Gastroesophageal sphincter (tissue), 4 donors: ENCODE measurements at places on chromosomes 11 and 22.

GRCh38 chr11:90423378-90423777, 200.5 kb upstream of the CHORDC1 start:
- H3K4me1 ChIP-seq: no peaks in the 10 kb centered on the region
- no peaks in the 10 kb centered on the region for H3K27me3 ChIP-seq
- H3K36me3 ChIP-seq: no peaks in the 10 kb centered on the region
- no peak for ATAC-seq
- no peak overlapping the region for H3K27ac ChIP-seq

GRCh38 chr22:41469218-41469851, 418 bp downstream of the ACO2 start:
- no peaks in the 10 kb centered on the region for H3K27me3 ChIP-seq
- peaks cover 2% of the 10 kb centered on the region for H3K4me1 ChIP-seq
- ATAC-seq: no peak

GRCh38 chr11:124376280-124376679, 8.0 kb downstream of the OR8B2 start:
- no peak for ATAC-seq
- no peaks in the 10 kb centered on the region for H3K36me3 ChIP-seq

GRCh38 chr22:26549902-26550497, 37.7 kb upstream of the TFIP11 start:
- no peaks in the 10 kb centered on the region for H3K27me3 ChIP-seq
- ATAC-seq: no peak
- no peak overlapping the region for H3K4me3 ChIP-seq
- no peak overlapping the region for H3K27ac ChIP-seq

DNA sequence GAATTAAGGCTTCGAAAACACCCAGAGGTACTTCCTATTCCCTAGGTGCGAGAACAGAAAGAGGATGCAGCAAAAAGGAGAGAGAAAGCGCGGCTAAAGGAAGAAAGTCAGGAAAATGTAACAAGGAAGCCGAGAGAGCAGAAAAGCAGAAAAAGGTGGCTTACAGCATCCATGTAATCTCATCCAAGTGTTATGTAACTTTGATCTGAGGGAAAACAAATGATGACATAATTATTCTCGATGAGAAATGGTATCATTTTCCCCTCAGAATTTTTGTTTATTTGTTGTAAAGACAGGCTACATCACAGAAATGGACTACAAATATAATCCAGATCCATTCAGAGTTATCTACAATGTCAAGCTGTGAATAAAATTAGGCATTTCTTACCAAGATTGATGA, 69.1 kb upstream of the APOA1 start:
- no peak overlapping the region for H3K27ac ChIP-seq
- H3K36me3 ChIP-seq: no peaks in the 10 kb centered on the region
- peaks cover 44% of the 10 kb centered on the region for H3K4me1 ChIP-seq
- no peak overlapping the region for H3K4me3 ChIP-seq

- H3K36me3 ChIP-seq: no peaks in the 10 kb centered on the region
- H3K4me3 ChIP-seq: no peak overlapping the region
- no peak for ATAC-seq
- H3K27me3 ChIP-seq: no peaks in the 10 kb centered on the region
Measured at GRCh38 chr11:102513869-102514268, 16.7 kb downstream of the MMP7 start.

DNA sequence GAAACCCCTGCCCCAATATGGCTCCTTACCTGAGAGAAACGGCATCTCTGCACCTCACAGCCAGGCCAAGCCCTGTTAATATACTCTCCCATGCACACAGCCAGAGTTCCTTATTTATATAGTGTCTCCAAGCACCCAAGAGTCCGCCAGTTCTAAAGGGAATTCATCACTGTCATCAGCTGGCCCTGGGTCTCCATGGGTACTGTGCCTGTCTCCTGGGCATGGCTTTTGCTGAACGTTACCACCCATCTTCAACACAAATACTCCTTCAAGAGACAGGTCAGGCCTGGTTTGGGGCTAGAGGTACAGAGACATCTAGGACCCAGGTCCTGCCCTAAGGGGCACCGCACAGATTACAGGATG, 1.6 kb upstream of the ATG16L2 start:
- peak overlapping the region; percentile 92 for H3K27ac ChIP-seq
- no peaks in the 10 kb centered on the region for H3K27me3 ChIP-seq
- H3K36me3 ChIP-seq: no peaks in the 10 kb centered on the region
- H3K4me3 ChIP-seq: peak overlapping the region; percentile 67
- ATAC-seq: no peak

DNA sequence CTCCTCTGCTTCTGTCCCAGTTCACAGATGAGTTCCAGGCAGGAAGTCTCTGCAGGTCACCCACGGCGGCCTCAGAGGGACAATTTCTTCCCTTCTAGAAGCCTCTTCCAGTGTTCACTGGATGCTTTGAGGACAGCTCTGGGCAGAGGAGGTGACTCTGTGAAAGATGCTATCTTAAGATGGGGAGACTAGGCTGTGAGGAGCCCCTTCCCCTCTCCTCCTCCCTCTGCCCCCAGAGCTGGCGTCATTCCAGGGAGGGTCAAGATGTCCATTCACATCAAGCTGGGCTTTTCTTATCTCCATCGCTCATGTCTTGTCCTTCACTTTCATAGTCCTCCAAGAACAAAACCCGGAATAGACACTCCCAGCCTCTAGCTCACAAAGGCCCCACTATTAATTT, 3.3 kb downstream of the APLNR start:
- peaks cover 76% of the 10 kb centered on the region for H3K27me3 ChIP-seq
- no peak for ATAC-seq

DNA sequence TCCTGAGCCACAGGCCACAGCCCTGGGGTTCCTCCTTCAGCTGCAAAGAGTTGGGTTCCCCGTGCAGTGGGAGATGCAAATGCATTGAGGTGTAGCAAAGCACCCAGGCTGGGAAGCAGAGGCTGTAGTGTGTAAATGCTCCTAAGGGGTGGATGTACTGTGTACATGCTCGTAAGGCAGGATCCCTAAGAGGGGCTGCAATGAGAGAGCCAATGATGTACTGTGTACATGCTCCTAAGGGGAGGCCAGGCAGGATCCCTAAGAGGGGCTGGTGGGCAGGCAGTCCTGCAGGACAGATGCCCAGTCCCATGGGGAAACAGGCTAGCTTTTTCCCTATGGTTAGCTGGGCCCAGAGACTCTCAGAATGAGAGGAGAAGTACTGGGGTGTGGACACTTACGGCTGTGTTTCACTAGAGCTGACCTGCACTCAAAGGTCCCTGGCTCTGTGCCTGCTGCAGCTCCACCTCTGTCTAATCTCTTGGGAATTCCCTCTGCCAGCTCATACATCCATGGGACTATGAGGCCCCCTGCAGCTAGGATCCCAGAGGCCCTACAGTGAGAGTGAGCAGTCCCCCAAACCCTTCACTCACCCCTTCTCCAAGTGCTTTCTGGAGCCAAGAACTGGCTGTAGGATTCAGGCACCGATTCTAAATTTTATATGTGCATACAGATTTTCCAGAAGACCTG, 261.9 kb upstream of the LUZP2 start:
- no peaks in the 10 kb centered on the region for H3K36me3 ChIP-seq
- no peaks in the 10 kb centered on the region for H3K4me1 ChIP-seq
- no peaks in the 10 kb centered on the region for H3K27me3 ChIP-seq
- no peak overlapping the region for H3K4me3 ChIP-seq
- H3K27ac ChIP-seq: no peak overlapping the region
- no peak for ATAC-seq

GRCh38 chr22:30413001-30413400, 12.6 kb upstream of the MTFP1 start:
- ATAC-seq: no peak
- H3K36me3 ChIP-seq: no peaks in the 10 kb centered on the region
- no peaks in the 10 kb centered on the region for H3K27me3 ChIP-seq
- H3K4me3 ChIP-seq: no peak overlapping the region
- no peaks in the 10 kb centered on the region for H3K4me1 ChIP-seq
